ENCODE measurements at places on chromosomes 1 and 21.

- H3K36me3 ChIP-seq = peaks cover 12% of the 10 kb centered on the region
- no peak overlapping the region for H3K27ac ChIP-seq
- peaks cover 1% of the 10 kb centered on the region for H3K4me1 ChIP-seq
Measured at GRCh38 chr1:59845091-59845490, 30.3 kb downstream of the HOOK1 start.

DNA sequence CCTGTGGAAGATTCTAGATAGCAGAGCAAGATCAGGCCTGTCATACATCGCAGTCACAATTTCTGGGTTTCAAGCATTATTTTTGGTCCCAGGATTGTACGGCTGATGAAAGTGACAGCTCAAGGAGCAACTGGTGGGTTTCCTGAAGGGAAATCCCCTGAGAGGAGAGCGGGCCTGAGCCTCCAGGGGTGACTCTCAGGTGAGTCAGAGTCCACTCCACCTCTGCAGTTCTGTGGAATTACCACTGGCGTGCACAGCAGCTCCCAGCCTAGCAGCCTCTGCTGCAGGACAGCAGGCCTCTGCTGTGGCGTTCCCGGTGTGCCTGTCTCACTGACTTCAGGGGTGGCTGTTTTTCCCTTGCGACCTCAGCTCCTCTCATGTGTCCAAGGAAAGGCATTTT, 24.4 kb downstream of the SLC66A1 start:
- H3K27ac ChIP-seq = peak overlapping the region; percentile 50
- DNase-seq = peak; percentile 50
- peaks cover 11% of the 10 kb centered on the region for H3K36me3 ChIP-seq
- H3K4me1 ChIP-seq = peaks cover 13% of the 10 kb centered on the region
- H3K27me3 ChIP-seq = no peaks in the 10 kb centered on the region

DNA sequence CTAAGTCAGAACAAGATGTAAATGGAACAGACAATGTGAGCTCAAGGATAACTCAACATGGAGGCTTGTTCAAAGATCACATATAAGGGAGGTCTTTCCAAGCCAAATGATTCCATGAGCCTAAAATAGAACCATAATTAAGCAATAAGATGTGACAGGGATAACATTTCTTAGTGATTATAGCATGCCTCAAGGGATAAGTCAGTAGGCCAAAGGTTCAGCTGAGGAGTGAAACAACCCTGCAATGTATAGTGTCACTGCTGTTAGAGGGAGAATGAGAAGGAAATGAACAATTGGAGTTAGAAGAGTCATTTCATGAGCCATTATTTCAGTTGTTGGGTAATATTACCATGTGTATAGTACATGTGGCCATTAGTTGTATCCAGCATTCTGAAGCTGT, 25.0 kb downstream of the GORAB start:
- H3K4me3 ChIP-seq = no peak overlapping the region
- H3K4me1 ChIP-seq = no peaks in the 10 kb centered on the region
- H3K36me3 ChIP-seq = peaks cover 24% of the 10 kb centered on the region
- no peak for DNase-seq
- H3K27me3 ChIP-seq = peaks cover 6% of the 10 kb centered on the region

DNA sequence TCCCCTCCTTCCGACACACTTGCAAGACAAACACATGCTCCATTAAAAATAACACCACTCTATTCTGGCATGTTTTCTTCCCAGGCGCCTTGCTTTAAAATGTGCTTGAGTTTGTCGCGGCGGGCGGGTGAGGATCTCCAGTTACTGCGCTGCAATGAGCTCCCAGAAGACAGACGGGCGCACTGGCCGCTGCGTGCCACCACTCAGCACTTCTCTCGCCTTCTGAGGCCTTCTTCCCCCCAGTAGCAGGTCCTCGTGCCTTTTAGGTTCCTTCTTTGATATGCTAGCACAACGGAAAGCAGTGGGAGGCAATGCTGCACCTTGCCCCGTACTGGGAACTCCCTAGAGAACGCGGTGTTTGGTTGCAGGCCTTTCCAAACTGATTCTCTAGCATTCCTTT, 279.5 kb upstream of the NR5A2 start:
- H3K27me3 ChIP-seq = peaks cover 23% of the 10 kb centered on the region
- DNase-seq = no peak
- H3K36me3 ChIP-seq = no peaks in the 10 kb centered on the region
- H3K4me3 ChIP-seq = no peak overlapping the region

GRCh38 chr1:1910651-1911331, 4.3 kb upstream of the CALML6 start:
- H3K27me3 ChIP-seq = no peaks in the 10 kb centered on the region
- no peaks in the 10 kb centered on the region for H3K36me3 ChIP-seq

GRCh38 chr1:203555511-203556046, 61.6 kb downstream of the OPTC start:
- no peaks in the 10 kb centered on the region for H3K4me1 ChIP-seq
- H3K36me3 ChIP-seq = no peaks in the 10 kb centered on the region
- peaks cover 3% of the 10 kb centered on the region for H3K27me3 ChIP-seq
- no peak for DNase-seq

- no peaks in the 10 kb centered on the region for H3K27me3 ChIP-seq
- H3K27ac ChIP-seq = no peak overlapping the region
- peaks cover 16% of the 10 kb centered on the region for H3K36me3 ChIP-seq
- H3K4me3 ChIP-seq = no peak overlapping the region
Measured at GRCh38 chr1:19395678-19396192, 83.6 kb downstream of the SLC66A1 start.

DNA sequence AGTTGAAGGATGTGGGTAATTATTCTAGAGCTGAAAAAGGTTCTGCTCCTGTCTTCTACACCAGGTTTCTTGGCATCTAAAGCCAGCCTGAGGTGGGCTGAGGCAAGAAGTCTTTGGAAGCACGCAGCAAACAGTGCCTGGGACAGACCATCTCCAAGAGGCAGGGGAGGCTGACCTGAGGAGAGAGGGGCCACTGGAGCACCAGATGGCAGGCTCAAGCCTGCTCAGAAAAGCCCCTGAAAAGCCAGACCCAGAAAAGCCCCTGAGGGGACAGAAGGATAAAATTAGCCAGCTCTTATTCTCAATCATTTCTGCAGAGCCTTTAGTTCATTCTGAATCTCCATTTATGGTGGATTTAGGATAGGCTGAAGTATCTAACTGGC, 17.1 kb downstream of the FCRL4 start:
- no peaks in the 10 kb centered on the region for H3K36me3 ChIP-seq
- no peak overlapping the region for H3K4me3 ChIP-seq
- H3K4me1 ChIP-seq = no peaks in the 10 kb centered on the region
- DNase-seq = no peak
- H3K27me3 ChIP-seq = peaks cover 18% of the 10 kb centered on the region
- H3K27ac ChIP-seq = no peak overlapping the region

DNA sequence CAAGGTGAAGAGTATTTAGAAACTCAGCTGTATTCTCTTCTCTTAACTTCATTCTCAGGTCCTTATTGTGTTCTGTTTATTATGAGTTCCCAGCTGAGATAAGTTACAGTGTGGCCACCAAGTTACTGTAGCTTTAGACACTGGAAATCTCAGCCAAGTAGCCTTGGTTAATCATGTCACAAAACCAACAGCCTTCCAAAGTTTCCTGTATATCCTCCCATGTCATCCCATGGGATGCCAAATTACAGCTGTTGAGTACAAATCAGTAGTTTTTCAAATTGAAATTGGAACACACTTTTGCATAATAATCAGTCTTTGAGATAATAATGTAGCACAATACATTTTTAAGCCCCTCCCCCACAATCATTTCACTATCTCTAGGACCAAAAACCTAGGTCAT, 10.7 kb downstream of the ADAMTS5 start:
- H3K4me1 ChIP-seq = no peaks in the 10 kb centered on the region
- DNase-seq = no peak
- H3K27ac ChIP-seq = no peak overlapping the region
- H3K4me3 ChIP-seq = no peak overlapping the region
- H3K36me3 ChIP-seq = no peaks in the 10 kb centered on the region

Measured in activated naive CD8-positive, alpha-beta T cell treated with anti-CD3 and anti-CD28 coated beads for 36 hours (primary cell).